ENCODE measurements at places on chromosomes 6 and 20.

GRCh38 chr6:138673346-138674014 is 100.1 kb upstream of the CCDC28A start:
- no peak for DNase-seq

DNA sequence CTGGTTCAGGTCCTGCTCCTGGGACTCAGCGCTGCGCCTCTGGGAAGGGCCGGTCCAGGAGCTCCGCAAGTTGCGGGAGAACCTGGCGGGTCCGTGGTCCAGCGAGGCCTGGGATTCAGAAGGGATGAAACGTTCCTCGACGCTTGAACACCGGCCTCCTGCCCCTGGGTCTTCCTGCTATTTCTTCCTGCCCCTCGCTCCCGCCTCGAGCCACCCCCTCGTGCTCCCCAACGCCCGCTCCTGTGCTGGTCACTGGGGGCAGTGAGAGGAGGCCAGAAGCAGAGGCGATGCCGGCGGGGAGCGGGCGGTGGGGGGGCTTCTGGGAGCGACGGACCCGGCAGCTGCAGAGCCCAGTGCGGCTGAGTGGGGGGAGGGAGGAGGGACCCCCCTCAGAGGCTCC is 20.8 kb upstream of the KIF25 start:
- no peak for DNase-seq

- no peak for DNase-seq
Observed at GRCh38 chr6:133396233-133396983, 155.3 kb downstream of the EYA4 start.

GRCh38 chr6:135360222-135360621 is 137.3 kb downstream of the AHI1 start:
- DNase-seq: no peak

DNA sequence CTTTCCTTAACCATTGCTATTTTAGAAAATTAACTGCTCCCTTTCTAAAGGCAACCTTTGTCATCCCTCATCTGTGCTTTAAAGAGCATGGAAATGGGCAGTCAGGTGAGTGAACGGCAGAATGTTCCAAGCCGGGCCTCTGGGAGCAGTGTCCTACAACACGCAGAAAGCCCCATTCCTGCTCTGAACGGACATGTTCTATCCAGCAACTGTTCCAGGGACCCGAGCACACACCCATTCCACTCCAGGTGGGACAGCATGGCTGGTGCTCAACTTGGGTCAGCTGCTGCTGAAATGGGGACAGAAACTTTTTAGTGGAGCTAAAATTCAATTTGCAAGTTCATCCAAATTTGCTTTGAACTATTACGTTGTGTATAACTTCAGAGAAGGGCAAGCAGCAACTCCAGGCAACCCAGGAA is 26.7 kb downstream of the DIDO1 start:
- DNase-seq: no peak

DNA sequence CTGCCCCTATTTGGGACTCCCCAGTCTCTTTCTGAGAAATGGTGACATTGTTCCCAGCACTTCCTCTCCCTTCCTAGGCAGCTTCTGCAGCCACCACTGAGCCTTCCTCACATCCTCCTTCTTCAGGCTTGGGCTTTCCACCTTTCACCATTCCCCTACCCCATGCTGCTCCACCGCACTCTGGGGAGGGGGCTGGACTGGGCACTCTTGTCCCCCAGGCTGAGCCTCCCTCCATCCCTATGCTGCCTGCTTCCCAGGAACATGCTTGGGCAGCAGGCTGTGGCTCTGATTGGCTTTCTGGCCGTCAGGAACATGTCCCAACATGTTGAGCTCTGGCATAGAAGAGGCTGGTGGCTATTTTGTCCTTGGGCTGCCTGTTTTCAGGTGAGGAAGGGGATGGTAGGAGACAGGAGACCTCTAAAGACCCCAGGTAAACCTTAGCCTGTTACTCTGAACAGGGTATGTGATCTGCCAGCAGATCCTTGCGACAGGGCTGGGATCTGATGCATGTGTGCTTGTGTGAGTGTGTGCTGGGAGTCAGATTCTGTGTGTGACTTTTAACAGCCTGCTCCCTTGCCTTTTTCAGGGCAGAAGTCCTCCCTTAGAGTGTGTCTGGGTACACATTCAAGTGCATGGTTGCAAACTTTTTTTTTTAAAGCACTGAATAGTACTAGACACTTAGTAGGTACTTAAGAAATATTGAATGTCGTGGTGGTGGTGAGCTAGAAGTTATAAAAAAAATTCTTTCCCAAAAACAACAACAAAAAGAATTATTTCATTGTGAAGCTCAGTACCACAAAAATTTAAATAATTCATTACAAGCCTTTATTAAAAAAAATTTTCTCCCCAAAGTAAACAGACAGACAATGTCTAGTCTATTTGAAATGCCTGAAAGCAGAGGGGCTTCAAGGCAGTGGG is 2.1 kb upstream of the CDKN1A start:
- DNase-seq: no peak

- DNase-seq: no peak
Observed at GRCh38 chr6:137840252-137840651, 26.8 kb upstream of the TNFAIP3 start.

DNA sequence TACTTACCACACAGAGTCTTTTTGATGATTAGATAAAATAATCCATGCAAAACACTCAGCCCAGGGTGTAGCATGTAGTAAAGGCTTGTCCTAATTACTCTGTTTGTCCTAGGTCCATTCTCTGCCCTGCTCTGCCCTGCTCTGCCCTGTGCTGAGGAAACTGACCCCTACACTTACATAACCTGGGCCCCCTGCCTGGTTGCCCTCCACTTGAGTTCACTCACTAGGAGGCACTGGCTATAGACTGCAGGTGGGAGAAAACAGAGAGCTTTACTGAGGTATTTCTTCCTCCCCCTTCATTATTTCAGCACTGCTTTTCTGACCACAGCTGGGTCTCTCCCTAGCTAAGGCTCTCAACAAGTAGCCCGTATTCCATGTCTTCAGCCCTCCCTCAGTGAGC is 70.9 kb upstream of the TBX18 start:
- no peak for DNase-seq
